Cerebellar cortex (tissue), 1 donor: ENCODE measurements at places on chromosomes 13 and 19.
A peak's percentile ranks its signal among the peaks of the same experiment; 100 is the strongest.

GRCh38 chr13:28375250-28375930, 119.5 kb downstream of the FLT1 start:
- no peak for DNase-seq

DNA sequence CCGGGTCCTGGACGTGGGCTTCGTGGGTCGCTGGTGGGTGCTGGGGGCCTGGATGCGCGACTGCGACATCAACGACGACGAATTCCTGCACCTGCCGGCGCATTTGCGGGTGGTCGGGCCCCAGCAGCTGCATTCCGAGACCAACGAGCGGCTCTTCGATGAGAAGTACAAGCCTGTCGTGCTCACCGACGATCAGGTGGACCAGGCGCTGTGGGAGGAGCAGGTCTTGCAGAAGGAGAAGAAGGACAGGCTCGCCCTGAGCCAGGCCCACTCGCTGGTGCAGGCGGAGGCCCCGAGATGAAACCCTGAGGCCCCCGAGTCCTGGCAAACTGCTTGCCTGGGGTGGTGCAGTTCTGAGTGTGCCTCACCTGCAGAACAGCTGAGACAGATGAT, 787 bp downstream of the TIMM29 start:
- no peak for DNase-seq

DNA sequence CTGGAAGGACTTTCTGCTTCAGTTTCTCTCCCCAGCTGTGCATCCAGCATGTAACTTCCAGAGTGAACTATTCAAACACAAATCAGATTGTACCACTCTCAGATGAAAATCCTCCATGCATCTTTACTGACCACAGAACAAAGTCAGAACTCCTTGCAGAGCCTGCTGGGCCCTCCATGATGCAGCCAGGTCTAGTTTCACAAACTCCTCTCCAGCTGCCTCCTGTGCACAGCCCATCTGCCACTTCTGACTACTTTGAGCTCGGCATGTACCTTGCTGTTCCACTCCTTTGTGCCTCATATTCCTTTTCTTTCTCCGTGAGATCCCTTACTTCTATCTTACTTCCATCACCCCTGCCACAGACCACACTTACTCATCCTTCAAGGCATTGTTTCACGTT, 31.4 kb downstream of the NALCN start:
- peak; percentile 6 for DNase-seq

DNA sequence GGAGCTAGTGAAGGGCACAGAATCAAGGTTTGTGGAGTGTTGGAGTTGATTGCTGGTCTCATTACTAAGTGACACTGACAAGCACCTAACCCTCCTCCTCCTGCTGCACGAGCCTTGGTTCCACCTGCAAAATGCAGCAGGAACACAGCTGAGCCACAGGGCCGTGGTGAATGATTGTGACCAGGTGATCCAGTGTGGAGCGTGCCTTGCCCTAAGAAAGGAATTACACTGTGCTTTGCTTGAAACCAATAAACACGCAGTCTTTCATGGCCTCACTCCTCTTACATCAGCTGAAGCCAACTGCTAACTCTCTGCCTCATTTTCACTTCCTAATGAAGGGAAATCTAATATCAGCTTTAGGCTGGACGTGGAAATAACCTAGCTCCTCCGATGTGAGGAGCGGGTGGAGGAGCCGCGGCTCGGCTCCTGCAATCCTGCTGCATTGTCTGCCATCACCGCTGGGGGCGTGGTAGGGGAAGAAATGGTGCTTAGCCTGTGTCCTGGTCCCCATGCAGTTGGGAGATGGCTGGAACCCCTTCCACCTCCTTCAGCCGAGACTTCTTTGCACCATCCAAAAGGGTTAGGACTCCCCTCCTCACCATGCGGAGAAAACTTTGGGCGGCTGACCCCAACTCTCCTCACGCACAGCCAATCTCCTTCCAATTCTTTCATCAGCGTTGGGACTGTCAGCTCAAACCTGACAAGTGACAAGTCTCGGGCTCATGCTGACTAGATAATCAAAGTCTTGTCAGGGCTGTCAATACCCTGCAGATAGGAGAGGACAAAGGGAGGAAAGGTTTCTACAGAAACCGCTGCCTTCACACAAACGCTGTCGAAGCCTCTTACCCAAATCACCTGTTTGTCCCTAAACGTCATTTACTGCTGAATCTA, 427.9 kb downstream of the ZNF536 start:
- DNase-seq, result peak; percentile 25

DNA sequence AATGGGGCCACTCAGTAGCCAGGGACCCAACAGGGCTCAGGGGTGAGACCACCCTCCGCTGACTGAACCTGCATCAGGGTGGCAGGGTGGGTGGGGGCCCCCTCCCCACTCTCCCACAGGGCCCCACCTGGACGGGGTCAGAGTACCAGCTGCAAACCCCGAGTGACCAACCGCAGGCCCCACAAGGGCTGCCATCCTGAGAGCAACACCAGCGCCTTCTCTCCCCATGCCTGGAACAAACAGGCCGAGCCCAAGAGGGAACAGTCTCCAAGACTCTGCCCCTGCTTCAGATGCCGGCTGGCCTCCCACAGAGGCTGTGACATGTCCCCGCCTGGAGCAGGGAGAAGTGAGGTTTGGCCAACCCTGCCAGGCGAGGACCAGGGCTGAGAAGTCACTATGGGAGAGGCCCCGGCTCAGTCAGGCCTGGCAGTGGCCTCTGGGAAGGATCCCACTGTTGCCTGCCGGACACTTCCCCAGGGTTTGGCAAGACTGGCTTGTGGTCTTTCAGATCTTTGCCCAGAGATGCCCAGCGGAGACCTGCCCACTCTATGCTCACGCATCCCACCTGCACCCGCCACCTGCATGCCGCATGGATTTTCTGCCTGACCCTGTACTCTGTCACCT, 27.2 kb downstream of the MPND start:
- DNase-seq, result no peak

GRCh38 chr19:47378246-47378645, 29.1 kb downstream of the DHX34 start:
- DNase-seq, result no peak

GRCh38 chr13:77745784-77746183, 48.3 kb downstream of the SLAIN1 start:
- DNase-seq, result no peak

GRCh38 chr13:24654741-24655140, 25.5 kb upstream of the ATP12A start:
- no peak for DNase-seq

GRCh38 chr13:94305463-94305862, 174.0 kb downstream of the DCT start:
- no peak for DNase-seq

DNA sequence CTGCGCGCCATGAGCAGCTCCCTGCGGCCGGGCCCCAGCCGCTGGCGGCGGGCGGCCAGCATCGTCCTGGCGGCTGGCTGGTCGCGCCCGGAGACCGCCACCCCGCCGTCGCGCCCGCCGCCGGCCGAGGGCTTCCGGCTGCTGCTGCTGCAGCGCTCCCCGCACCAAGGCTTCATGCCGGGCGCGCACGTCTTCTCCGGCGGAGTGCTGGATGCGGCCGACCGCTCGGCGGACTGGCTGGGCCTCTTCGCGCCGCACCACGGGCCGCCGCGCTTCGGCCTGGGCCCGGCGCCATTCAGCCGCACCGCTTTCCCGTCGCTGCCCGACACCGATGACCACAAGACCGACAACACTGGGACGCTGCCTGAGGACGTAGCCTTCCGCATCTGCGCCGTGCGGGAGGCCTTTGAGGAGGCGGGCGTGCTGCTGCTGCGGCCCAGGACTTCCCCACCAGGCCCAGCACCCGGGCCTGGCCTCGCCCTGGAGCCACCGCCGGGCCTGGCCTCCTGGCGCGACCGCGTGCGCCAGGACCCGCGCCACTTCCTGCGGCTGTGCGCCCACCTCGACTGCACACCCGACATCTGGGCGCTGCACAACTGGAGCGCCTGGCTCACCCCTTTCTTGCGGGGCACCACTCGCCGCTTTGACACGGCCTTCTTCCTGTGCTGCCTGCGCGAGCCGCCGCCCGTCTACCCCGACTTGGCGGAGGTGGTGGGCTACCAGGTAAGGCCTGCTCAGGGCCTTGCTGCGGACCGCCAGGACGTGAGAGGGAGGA, 518 bp downstream of the NUDT19 start:
- DNase-seq, result peak; percentile 47

DNA sequence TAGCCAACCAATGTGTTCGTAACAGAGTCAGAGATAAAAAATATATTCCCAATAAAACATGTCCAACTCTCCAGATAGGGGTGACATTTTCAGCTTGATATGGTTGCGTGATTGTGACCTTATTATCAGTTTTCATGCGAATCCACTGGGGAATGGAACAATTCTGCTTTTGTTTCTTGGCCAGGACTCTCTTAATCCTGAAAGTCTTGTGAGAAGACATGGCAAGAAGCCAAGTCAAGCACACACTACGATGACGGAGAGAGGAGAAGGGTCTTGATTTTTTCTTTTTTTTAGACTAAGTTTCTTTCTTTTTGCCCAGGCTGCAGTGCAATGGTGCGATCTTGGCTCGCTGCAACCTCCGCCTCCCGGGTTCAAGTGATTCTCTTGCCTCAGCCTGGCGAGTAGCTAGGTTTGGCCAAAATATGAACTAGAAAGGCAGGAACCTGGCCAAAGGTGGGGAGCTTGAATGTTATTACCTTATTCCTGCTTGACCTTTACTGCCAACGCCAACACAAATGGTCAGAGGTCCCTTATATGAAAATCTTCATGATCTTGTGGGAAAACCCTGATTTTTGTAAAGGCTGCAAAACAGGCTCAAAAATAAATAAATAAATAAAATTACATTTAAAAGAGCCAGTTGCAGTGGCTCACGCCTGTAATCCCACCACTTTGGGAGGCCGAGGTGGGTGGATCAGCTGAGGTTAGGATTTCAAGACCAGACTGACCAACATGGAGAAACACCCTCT, 14.5 kb downstream of the ZNF816 start:
- DNase-seq, result no peak

- DNase-seq, result no peak
Observed at GRCh38 chr19:8489561-8490394, 12.7 kb downstream of the PRAM1 start.

DNA sequence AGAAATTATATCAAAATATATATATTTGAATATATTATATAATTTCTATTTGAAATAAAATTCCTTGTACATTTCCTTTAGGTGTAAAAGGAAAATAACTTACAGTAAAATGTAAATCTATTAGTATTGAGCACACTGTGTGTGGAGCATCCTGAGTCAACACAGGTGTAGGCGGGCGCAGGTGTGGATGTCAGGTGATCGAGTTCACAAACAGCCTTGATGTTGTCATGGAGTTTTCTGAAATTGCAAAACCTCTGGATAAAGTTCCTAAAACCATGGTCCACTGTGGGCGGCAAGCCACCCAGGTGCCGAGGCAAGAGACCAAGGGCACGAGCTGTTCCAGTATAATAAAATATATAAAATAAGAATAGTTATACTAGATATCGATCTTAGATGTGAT, 27.7 kb upstream of the MCF2L start:
- DNase-seq, result no peak

GRCh38 chr19:3890591-3890990, 10.1 kb downstream of the ATCAY start:
- DNase-seq, result no peak

- DNase-seq, result no peak
Observed at GRCh38 chr13:45915686-45916439, 64.3 kb upstream of the SIAH3 start.
